Urothelium cell line (cell line): ENCODE measurements at places on chromosomes 3 and 15.

DNA sequence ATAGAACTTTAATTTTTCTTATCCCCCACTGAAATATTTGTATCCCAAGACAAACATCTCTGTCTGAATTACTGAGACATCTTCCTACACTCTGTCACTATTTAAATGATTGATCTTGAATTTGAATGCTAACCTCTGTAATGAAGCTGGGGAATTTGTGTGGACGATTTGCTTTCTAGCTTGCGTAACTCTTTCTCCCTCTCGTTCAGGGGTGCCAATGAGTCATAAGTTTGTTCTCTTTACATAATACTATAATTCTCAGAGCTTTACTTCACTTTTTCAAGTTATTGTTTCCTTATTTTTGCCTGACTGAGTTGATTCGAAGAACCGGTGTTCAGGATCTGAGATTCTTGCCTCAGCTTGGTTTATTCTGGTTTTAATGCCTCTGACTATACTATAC, 783.3 kb upstream of the CADM2 start:
- no peak for DNase-seq

GRCh38 chr3:179991883-179992282, 44.9 kb downstream of the PEX5L start:
- DNase-seq: no peak

DNA sequence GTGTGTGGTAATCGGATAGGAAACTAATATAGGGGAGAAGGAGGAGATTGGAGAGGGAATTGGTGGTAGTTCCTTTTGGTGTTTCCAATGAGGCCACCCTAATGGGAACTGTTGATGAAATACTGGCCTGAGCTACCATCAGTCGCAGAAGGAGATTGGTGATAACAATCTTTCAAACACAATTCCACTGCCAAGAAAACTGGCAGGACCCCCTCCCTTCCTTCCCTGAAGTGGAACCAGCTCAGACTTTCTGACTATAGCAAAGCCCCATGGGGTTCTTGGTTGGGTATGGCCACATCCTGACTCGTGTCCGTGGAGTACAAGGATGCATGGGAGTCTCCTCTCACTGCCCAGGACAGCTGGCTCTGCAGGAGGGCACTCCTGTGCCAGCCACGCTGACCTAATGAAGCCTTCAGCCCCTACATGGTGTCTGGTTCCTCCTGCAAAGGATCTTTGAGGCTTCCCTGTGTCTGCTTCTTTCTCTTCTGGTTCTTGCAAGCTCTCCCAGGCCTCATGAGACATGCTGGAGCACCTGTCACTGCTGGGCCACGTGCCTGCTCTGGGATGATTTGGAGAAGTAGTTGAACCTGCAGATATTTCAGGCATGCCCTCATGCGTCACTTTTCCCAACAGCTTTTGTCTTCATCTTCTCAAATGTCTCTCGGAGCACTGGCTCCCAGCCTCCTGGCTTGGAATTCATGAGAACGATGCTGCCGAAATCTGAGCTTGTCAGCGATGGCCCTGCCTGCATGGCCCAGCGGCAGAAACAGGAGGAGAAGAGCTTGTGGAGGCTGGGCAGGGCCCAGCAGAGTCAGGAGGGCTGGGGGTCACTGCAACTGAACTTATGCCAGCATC, 90.0 kb upstream of the ADPGK start:
- DNase-seq: no peak

- no peak for DNase-seq
These were observed 20.9 kb downstream of the SMAD6 start for GRCh38 chr15:66722757-66723540.

DNA sequence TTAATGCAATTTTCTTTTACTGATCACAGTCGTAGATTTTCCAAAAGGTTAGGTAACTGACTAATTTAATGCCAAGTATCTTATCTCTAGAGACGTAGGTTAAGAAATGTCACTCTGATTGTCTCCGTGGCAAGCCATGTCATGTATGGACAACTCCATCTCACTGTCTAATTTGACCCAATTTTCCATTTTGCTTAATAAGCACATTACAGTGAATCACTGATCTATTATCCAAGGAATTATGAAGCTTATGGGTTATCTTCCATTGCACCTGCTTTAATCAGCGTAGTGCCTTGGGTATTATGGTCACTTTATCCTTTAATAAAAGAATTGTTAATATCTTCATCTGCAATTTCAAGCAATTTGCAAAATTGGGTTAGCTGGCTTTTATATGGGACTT, 557.4 kb upstream of the ROBO2 start:
- DNase-seq: no peak

DNA sequence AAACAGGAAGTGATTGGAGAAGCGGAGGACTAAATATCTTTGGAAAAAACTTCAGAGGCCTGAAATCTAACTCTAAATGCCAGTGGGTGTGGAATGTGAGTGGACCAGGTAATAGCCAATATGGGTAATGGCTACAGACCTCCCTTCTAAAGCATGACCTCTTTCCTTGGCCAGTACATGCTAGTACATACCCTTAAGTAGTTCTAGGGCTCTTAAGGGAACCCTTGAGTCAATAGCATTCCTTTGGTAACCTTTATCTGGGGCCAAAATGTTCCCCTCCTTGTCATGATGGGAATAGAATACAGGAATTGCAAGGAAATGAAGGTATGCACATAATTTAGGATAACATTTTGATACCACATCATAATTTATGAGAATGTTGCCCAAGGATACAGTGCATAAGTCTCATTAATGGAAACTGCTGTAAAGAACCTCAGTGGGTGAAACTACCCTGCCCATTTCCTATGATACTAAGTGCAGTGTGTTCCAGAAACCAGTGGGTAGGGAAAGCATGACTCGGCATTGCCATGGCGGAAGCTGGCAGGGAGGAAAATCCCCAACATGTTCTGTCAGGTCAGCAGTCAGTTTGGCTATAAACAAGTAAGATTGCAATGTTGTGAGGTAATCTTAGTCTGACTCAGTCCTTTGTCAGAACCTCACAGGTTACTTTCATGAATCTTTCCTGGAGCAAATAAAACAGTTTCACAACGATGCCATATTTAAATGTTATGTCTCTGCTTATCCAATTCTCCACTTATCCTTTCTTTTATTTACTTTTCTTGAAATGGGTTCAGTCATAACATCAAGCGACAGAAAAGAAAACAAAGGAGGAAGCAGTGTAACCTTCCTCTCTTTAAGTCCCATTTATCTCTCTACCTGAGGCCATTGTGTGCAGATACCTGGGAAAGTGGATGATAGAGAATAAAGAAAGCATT, 23.5 kb upstream of the RAP2B start:
- DNase-seq: peak; percentile 74

GRCh38 chr3:124260206-124260915, 268.4 kb upstream of the ROPN1 start:
- peak; percentile 85 for DNase-seq

- peak; percentile 42 for DNase-seq
These were observed 47.2 kb upstream of the TEX55 start for GRCh38 chr3:119098619-119099222.

DNA sequence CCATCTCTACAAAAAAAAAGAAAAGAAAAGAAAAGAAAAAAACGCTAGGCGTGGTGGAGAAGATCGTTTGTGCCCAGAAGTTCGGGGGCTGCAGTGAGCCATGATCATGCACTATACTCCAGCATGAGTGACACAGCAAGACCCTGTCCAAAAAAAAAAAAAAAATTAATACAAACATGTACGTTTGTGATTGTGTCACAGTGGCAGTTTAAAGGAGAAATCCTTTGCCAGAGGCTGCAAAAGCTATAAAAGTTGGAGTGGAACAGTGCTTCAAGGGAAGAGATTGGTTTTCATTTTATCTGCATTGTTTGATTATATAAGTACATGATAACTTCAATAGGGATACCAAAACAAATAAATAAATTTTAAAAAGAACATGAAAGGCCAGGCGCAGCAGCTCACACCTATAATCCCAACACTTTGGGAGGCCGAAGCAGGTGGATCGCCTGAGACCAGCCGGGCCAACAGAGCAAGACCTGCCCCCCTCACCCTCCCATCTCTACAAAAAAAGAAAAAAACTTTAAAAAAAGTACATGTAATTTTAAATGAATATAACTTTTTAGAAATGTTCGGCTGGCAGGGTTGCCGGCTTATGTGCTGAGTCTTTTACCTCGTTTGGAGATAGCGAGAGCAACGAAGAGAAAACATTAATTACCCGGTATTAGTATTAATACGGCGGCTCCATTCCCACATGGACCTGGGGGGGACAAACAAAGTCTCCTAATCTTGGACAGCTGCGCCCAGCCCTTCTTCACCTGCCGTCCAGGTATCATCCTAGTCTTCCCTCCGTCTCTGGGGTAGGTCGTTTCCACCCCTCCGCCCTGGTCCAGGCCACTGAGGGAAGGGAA, 573 bp upstream of the DIS3L start:
- DNase-seq: no peak

DNA sequence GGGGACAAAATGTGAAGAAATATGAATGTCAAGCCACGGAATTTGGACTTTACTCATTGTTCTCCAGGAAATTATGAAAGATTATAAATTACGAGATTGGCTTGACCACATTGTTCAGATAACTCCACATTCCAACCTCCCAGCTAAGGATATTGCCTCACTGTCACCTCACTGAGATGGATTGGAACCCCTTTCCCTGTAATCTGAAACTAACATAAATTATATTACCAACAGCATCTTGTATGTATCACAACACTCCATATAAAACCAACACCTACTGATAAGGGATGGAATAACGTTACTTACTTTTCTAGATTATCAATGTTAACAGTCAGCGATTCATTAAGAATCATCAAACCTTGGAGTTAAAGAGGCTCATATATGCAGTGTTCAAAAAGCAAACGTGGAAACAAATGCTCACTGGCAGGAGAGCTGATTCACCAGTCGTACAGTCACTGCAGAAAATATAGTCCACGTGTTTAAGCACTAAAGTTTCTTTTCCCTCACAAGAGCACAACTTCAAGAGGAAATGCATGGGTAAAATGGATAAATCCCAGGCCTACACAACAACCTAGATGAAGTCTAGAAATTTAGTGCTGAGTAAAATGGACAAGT, 451.5 kb downstream of the FGF12 start:
- no peak for DNase-seq

GRCh38 chr15:84111575-84111974, 124.0 kb upstream of the GOLGA6L4 start:
- no peak for DNase-seq

GRCh38 chr3:182947888-182948287, 32.5 kb downstream of the DCUN1D1 start:
- no peak for DNase-seq

- DNase-seq: peak; percentile 42
These were observed 63.7 kb downstream of the SLC30A4 start for GRCh38 chr15:45458746-45459403.

DNA sequence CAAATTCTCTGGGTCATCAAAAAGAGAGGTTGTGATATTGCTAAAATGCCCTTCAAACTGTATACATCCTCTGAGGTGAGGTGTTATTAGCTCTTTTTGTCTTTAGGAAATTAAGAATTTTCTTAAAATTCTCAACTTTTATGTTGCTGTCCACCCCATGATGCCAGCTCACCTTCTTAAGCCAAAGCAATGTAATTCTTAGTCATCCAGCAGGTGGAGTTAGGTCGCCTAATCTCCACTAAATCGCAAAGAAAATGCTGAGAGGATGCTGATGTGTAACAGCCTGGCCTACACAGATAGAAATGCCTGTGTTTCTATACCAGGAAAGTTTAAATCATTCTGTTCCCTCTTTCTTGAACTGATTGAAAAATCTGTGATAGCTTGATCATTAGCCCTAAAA, 770.2 kb upstream of the ALCAM start:
- peak; percentile 53 for DNase-seq

DNA sequence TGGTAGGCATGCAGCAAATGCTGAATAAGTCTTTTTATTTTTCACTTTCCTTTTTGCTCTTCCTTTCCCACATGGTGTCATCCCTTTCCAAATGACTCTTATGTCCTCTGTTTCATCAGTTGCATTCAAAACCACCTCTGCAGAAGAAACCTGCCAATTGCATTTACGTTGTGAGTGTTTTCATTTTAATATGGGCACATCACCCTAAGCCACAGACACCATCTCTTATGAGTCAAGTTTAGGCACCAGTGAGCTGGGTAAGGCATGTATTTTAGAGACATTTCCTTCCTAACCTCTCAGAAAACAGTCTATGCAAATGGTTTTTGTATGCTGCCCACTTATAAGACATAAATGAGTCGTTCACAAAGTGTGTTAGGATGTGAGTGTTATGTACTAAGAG, 223.3 kb upstream of the ADAMTS9 start:
- DNase-seq: no peak

DNA sequence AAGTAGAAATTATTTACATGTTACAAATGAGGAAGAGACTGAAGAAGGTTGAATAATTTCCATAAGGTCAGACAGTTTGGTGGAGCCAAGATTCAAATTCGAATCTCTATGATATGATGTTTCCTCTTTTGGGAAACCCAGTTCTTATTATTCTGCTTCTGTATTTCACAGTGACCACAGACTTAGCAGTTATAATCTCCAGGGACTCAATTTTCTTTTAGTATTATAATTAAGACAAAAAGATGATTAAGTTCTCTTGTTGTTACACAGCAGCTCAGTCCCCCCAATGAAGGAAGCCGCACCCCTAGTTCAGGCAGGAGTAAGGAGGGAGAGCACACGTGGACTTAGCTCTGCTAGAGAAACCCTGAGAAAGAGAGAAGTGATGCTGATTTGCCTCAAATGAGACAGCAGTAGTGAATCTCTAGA, 130.6 kb downstream of the CCNL1 start:
- no peak for DNase-seq

DNA sequence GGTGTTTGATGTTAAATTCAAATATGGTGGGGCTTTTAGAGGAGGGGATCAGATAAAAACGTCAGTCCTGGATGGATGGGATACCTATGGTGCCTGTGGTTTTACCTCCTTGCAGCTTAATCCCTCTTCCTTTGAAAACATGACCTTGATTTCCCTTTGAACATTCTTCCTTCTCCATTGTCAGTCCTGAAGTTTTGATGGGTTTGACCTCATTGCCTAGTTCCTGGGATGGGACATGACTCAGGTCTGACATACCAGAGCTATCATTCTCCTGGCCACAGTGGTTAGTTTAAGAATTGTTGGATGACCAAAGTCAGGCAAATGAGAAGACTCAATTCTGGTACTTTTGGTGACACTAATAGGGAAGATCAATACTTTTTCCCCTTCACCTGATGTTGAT, 87.2 kb downstream of the PRICKLE2 start:
- peak; percentile 38 for DNase-seq

GRCh38 chr3:115932807-115933206, 309.5 kb downstream of the GAP43 start:
- no peak for DNase-seq

GRCh38 chr3:101182734-101183133, 137.6 kb downstream of the IMPG2 start:
- no peak for DNase-seq

GRCh38 chr15:60370869-60371136, 27.0 kb downstream of the ANXA2 start:
- DNase-seq: no peak

- DNase-seq: no peak
These were observed 28.2 kb downstream of the MEX3B start for GRCh38 chr15:82017656-82018055.

GRCh38 chr15:82158811-82159210, 103.7 kb downstream of the EFL1 start:
- peak; percentile 69 for DNase-seq

GRCh38 chr3:44914936-44915335, 40.5 kb downstream of the TGM4 start:
- DNase-seq: peak; percentile 34

- no peak for DNase-seq
These were observed 265.1 kb upstream of the COL8A1 start for GRCh38 chr3:99373088-99373845.

- DNase-seq: no peak
These were observed 47.0 kb downstream of the DHX30 start for GRCh38 chr3:47849699-47850563.

GRCh38 chr15:98967916-98968315, 39.7 kb downstream of the PGPEP1L start:
- no peak for DNase-seq
